Stimulated activated CD4-positive, alpha-beta T cell treated with anti-CD3 and anti-CD28 coated beads, Interleukin-1b, Interleukin-23, amount 100 ng/mL, for 48 hours (primary cell): ENCODE measurements at places on chromosomes 5 and 9.
A peak's percentile ranks its signal among the peaks of the same experiment; 100 is the strongest.

DNA sequence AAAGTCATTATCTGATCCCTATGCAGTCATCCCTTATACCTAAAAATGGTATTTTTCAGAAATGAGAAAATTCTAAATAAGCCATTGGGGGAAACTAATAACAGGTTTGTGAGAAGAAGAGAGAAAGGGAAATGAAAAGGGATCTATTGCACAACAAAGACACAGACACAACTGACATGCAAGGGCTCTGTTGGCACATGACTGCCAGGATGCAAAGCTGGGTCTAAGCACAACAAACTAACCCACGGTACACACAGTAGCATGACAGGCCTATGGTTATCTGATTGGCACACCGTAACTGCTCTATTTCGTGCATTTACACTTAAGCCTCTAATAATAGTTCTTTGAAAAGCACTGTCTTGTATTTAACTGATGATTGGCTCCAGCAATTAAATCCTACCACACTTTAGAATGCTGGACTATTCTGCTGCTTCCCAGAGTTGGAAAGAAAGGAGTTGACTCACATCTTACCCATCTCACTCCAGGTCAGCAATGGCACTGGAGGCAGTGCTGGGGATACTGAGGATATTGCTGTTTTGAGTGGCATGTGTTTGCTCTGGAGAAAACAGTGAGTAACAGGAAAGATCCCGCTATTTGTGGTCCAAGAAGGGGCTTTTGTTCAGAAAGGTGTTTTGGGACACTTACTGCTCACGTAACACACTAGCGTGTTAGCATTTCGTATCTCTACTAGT, 328.3 kb downstream of the GLIS3 start:
- no peak for DNase-seq

GRCh38 chr9:107043886-107044285, 180.9 kb downstream of the ZNF462 start:
- no peak for DNase-seq

- DNase-seq = peak; percentile 52
Observed at GRCh38 chr5:181190711-181191525, 14.1 kb downstream of the TRIM7 start.

DNA sequence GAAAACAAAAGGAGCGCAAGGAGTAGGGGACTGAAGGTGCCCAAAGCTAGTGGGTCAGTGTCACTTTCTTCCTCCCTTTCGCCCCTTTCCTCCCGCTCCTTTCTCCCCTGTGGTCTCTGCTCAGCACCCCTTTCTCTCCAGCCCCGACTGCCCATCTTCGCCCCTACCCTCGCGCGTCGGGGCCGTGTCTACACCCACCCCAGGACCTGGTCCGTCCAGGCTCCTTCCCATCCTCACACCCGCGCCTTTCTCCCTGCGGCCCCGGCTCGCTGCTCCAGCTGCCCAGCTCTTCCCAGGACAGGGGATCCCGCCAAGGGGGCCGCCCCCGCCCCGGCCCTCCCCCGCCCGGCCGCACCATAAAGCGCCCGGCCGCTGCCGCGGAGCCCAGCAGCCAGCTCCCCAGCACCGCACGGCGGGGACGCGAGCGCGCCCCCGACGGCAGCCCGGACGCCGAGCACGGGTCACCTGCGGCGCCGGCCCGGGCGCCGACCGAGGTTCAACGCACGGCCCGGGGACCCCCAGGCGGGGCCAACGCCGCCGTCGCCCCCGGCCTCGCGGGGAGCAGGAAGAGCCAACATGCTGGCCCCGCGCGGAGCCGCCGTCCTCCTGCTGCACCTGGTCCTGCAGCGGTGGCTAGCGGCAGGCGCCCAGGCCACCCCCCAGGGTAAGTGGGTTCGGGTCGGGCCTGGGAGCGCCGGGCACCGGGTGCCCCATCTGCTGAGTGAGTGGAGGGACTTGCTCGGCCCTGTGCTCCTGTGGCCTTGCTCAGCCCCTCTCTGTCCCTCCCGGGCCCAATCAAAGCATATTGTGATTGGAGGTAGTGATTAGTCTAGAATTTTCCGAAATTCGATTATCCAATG, at the start of gene THBS4:
TSS of gene THBS4 (plus strand) at position 387 of the 860 bp plus-strand sequence. CDS start at position 577, 190 bp downstream.
- no peak for DNase-seq

DNA sequence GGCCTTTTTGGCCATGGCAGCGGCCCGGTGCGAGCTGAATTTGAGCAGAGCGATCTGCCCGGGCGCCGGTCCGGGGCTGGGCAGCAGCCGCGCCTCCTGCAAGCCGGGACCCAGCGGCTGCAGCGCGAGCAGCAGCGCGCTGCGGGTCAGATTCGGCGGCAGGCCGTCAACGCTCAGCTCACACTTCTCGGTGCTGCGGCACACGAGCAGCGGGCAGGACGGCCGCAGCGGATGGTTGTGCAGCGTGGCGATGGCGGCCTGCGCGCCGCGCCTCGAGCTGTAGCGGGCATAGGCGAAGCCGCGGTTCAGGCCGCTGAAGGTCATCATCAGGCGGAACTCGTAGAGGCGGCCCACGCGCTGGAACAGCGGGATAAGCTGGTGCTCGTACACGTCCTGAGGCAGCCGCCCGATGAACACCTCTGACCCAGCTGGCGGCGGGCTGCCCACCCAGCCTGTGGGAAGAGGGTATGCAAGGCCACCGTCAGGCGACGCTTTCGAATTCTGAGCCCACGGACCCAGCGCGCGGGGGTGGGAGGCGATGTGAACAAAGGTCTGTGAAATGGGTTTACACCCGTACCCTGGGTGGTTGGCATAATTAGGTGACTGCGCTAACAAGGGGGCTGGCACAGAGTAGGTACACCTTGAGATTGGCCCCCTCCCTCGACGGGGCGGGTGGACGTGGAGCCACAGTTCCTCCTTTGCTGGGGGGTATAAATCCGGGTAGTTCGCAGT, 755 bp downstream of the DND1 start:
- DNase-seq = no peak

GRCh38 chr5:125196481-125197111, 450.2 kb upstream of the ZNF608 start:
- DNase-seq = no peak

GRCh38 chr9:127788337-127789011, 2.6 kb downstream of the CDK9 start:
- DNase-seq = peak; percentile 81

GRCh38 chr5:170545313-170545712, 41.5 kb downstream of the KCNIP1 start:
- no peak for DNase-seq

GRCh38 chr9:19231904-19232822, 1.7 kb downstream of the DENND4C start:
- no peak for DNase-seq

GRCh38 chr9:91886414-91887076, 63.5 kb downstream of the ROR2 start:
- DNase-seq = no peak

DNA sequence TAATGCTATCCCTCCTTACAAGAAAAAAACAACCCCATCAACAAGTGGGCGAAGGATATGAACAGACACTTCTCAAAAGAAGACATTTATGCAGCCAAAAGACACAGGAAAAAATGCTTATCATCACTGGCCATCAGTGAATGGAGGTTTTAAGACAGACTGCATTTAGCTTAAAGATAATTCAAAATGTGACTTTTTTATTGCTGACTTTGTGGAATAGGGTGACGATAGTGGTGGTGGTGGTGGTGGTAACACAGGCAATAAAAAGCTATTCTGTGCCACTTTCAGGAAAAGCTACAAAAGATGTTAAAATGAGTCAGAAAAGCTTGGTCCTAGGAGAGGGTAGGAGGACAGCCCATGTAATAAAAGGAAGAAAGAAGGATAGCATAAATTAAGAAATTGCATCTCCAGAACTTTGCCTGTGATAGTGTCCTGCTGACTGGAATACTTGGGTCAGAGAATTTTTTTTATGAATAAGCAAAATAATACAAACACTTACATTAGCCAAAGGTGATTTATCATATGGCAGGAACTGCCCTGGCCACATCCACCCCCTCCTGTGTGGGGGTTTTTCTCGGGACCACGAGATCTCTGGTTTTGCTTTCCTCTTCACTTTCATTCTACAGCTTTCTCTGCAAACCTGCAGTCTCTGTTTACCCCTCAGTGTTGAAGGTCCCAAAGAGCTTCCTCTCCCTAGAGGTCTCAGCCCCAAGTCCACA, 186.7 kb downstream of the DRD1 start:
- no peak for DNase-seq

DNA sequence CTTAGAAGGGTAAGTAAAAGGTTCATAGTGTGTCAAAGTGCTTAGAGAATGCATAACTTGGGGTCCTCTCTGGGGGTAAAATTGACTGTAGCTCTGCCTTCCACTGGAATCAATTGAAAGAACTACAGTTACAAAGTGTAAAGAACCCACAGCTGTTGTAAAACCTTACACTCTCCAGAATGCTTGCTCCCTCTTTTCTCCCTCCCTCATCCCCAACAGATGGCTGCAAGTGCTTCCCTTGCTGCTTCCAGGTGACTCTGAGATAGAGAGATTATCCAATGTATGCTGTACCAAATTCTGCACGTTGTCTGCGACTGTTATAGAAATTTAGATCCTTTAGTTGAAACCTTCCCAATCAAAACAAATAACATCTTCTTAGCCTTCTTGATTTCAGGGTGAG, 126.0 kb downstream of the STK32A start:
- DNase-seq = no peak

DNA sequence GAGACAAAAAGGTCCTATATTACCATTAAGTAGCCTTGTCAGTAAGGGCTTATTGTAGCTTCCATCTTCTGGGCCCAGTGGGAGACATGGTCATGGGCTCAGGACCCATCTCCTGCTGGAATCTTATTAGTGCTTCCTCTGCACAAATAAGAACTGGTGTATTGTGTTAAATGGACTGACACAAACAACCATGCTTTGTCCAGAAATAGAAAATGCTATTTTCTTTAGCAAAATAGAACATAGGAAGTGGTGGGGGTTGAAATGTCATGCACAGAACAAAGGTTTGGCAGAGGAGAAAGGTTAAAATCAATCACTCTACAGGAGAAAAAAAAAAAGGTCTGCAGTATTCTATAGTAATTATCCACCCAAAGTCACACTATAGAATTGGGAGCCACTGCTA, 252.2 kb downstream of the ELAVL2 start:
- no peak for DNase-seq

- no peak for DNase-seq
Observed at GRCh38 chr9:77949751-77950436, 81.7 kb downstream of the GNAQ start.

- no peak for DNase-seq
Observed at GRCh38 chr9:89236955-89237573, 58.4 kb upstream of the SHC3 start.

- DNase-seq = peak; percentile 67
Observed at GRCh38 chr5:119435436-119436132, 16.7 kb upstream of the HSD17B4 start.

DNA sequence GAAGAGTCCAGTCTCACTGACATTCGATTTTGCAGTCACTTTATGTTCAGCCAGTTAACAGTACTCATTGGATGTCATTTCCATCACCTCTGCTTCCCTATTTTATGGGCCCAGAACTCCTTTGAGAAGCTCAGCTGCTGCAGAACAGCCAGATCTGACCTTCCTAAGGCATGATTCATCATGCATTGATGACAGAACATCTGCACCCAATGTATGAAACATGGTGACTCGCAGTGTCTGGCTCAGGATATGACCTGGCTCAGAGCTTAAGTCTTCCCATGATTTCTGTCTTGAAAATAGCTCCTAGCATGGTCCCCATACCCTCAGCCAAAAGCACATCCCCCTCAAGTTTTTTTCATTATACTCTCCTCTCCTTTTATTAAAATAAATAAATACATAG, 92.6 kb upstream of the TRIM32 start:
- no peak for DNase-seq

DNA sequence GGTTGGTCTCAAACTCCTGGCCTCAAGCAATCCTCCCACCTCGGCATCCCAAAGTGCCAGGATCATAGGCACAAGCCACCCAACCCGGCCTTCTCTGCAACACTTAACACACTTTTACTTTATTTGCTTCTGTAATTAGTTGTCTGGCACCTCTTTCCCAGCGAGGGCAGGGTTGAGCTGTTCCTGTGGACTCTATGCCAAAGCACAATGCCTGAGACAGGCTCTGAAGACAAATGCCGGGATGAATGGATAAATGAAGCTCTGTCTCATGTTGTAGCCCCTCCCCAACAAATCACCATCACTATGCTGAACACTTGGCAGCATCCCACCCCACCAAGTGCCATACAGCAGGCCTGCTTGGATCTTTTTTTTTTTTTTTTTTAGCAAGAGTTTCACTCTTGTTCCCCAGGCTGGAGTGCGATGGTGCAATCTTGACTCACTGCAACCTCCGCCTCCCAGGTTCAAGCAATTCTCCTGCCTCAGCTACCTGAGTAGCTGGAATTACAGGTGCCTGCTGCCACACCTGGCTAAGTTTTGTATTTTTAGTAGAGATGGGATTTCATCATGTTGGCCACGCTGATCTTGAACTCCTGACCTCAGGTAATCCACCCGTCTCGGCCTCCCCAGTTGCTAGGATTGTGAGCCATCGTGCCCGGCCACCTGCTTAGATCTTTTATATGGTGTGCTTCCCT, 21.3 kb downstream of the GPX3 start:
- DNase-seq = no peak

DNA sequence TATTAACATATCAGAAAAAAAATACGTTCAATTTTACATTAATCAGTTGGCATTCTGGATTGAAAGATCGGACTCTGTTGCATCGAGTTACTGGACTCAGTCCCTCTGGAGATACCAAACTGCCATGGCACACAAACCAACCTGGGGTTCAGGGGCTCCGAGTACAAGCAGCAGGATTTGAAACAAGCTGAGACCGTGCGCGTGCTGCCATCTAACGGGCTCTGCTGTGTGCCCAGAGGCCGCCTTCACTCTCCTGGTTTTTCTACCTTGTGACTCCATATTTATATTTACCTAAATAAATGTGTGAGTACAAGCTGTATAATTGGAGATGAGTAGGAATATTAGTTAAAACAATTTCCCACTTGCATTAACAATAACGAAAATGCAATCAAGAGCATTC, 48.2 kb downstream of the ANXA1 start:
- no peak for DNase-seq

DNA sequence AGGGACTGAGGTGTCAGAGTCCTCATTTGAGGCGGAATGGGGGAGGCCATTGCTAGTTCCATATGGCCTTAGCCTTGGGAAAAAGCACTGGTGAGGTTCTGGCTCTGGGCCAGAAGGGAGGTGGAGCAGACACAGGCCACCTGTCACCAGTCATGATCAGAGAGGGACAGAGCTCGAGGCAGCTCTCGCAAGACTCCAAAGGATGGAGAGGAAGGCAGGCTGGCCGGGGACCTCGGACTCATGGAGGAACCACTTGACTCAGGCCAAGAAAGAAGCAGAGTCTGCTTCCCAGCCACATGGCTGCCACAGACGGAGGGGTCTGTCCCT, 29.2 kb upstream of the NSMF start:
- no peak for DNase-seq

GRCh38 chr5:179791881-179792611, 1.7 kb upstream of the LTC4S start:
- no peak for DNase-seq

- no peak for DNase-seq
Observed at GRCh38 chr5:169970911-169971765, 9.2 kb downstream of the INSYN2B start.

GRCh38 chr5:125120012-125120411, 373.6 kb upstream of the ZNF608 start:
- no peak for DNase-seq

- DNase-seq = peak; percentile 24
Observed at GRCh38 chr5:107248066-107248695, 422.6 kb downstream of the EFNA5 start.
